SIG-M5 (cell line): ENCODE measurements at places on chromosomes 7 and 10.

GRCh38 chr7:151436446-151437158, 3.3 kb downstream of the CRYGN start:
- no peak for DNase-seq

DNA sequence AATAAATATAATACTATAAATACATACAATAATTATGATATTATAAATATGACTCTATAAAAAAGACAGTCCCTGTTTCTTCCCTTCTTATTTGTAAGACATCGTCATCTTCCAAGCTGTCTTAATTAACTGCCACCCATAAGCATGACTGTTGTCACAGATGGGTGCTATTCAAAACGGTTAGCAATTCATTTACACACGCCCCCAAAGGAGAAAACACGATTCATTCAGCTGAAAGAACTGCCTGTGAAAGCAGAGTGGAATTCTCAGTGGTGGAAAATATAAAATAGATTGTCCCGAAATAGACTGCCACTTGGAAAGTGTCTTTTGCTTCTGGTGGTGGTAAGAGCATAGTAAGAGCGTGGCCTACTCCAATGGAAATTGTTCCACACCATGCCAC, 48.9 kb upstream of the ELMO1 start:
- DNase-seq = no peak

- no peak for DNase-seq
Observed at GRCh38 chr7:106659963-106660861, 746 bp downstream of the CCDC71L start.

- DNase-seq = no peak
Observed at GRCh38 chr7:138205614-138206150, 129.4 kb downstream of the AKR1D1 start.

DNA sequence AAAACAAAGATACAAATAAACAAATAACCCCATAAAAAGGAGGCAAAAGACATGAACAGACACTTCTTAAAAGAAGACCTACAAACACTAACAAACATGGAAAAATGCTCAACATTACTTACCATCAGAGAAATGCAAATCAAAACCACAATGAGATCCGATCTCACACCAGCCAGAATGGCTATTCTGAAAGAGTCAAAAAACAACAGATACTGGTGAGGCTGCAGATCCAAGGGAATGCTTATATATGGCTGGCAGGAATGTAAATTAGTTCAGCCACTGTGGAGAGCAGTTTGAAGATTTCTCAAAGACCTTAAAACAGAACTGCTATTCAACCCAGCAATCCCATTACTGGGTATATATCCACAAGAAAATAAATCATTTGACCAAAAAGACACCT, 80.4 kb upstream of the NRP1 start:
- no peak for DNase-seq

DNA sequence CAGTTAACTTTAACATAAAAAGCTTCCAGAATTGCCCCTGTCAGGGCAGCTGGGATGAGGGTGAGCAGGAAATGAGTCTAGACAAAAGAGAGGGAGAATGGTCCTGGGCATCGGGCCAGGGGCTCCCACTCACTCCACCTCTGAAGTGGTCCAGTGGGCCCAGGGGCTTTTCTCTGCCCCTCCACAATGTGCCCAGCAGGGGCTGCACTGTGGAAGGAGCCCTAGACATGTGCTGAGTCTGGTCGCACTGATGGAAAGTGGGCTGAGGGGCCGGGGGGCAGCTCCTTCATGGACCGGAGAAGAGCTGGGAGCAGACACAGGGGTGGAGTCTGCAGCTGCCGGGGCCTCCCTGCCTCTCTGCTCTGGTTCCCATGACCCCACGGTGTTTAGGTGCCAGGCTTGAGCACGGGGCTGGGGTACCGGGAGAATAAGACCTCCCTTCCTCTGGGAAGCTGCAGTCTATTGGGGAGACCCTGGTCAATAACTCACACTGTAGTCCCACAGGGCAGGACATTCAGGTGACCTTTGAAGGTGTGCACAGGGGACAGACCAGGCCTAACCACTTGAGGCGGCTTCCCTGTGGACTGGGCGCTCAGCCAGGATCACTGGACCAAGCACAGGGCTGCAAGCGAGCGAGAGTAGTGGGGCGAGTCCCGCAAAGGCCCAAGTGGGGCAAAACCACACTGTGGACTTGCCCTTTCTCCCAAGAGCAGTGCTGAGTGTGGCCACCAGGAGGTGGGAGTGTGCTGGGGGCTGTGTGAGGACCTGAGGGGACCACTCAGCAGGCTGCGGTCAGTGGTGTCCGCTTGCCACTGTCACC, 6.1 kb downstream of the ADCY1 start:
- no peak for DNase-seq

- DNase-seq = no peak
Observed at GRCh38 chr10:100683004-100683403, 62.4 kb upstream of the PAX2 start.

DNA sequence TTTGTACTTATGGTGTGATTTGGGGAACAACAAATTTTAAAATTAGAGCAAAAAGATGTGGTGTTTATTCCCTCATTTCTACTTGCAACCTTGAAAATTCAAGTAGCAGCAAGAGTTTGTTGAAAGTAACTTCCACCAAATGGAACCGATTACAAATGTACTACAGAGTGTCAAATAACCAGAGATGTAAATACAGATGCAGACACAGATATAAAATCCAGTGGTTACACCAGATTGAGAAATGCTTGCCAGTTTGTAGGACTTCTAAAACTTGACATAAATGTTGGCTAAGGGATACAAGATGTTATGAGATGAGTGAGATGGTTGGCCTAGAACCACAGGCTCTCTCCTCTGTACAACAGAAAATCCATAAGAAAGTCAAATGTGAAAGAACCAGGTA, 162.1 kb downstream of the DIP2C start:
- DNase-seq = no peak

DNA sequence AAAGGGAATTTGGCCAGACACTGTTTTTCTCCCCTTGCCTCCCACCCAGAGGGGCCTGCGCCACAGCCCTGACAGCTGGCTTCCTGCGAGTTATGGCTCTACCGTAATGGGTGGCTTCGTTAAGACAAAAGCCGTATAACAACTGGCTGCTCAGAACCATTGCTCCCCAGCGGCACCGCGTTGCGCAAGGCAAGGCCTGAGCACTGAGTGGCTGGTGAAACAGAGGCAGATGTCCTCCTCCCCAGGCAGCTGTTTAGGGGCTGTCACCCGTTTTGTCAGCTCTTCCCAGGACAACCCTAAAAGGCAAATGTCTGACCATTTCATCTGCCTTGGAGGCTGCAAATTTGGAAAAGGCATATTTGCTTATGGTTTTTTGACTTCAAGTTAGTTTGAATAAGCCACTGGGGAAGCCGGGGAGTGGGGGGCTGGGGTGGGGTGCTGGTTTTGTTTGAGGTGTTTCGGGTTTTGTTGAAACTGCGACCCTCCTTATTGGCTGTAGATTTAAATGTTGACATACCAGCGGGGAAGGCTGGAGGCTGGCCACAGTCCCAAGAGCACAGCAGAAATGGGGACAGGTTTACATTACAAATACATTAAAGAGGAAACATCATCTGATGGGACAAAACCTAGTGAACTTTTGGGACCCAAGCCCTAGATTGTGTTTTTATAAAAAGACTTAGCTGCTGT, 681 bp upstream of the SPOCK2 start:
- DNase-seq = no peak

- no peak for DNase-seq
Observed at GRCh38 chr10:1343176-1343575, 287.0 kb downstream of the WDR37 start.

DNA sequence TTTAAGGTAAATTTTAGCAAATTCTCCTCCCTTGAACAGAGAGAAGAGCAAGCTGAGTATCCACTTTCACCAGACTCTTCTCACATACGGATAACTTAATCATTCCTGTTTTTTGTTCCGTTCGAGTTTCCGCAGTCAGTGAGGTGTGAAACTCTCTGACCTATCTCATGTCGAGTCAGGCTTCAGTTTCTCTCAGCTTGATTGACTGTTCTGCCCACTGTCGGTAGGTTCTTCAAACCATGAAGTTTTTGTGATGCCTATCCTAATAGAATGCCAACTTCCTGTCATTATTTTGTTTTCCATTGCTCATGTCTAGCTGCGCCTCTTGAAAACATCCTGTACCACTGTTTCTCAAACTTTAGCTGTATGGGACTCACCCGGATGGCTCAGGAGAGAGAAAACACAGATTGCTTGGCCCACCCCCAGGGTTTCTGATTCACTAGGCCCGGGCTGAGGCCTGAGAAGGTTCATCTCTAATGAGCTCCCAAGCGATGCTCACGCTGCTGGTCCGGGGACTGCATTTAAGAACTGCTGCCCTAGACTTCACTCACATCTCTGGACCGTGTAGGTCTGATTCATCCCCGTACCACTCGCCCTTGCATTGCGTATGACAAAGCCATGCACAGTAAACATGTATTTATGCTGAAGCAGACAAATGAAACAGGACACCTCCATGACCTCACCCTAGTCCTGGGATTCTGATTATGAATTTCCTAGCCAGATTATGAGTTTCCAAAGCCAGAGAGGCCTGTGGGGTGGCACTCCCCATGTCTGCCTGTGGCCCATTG, 208.4 kb upstream of the AGK start:
- DNase-seq = no peak

GRCh38 chr10:105807935-105808587, 1167.0 kb downstream of the SORCS3 start:
- no peak for DNase-seq

GRCh38 chr7:116231949-116232348, 21.6 kb downstream of the TES start:
- DNase-seq = no peak

DNA sequence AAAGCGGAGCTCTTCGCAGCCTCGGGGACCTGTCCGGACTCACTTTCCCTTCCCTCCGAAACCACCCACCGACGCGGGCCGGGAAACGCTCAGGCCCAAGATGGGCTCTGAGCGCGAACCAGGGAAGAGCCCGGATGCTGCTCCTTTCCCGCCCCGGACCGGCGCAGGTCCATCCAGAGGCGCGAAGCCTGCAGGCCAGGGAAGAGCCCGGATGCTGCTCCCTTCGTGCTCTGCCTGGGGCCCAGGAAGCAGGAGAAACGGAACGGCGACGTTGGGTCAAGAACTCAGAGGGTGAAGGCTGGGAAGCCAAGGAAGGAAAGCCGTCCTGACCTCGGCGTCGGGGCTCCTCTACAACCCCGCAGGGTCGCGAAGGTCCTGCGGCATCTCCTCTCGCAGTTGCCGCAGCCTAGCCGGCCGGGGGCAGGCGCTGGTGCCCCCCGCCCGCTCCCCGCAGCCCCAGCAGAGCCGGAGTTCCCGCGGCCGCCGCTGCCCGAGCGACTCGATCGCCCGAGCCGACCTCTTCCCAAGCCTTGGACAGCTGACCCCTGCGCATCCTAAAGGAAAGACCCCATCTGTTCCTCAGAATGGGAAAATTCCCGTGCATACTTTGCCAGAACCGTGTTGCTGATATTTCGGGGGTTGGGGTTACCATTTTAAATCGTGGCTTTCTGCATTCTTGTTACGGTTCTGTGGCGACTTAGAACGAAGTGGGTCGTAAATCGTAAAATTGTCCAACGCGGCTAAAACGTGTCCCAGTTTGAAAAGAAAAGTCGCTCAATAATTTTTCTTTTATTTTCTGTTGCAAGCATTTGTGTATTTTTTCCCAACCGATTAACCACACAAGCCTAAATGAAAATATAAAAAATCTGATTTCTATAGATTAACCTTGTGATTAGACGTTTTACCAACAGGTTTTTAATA, 7.5 kb downstream of the HOXA1 start:
- DNase-seq = no peak

DNA sequence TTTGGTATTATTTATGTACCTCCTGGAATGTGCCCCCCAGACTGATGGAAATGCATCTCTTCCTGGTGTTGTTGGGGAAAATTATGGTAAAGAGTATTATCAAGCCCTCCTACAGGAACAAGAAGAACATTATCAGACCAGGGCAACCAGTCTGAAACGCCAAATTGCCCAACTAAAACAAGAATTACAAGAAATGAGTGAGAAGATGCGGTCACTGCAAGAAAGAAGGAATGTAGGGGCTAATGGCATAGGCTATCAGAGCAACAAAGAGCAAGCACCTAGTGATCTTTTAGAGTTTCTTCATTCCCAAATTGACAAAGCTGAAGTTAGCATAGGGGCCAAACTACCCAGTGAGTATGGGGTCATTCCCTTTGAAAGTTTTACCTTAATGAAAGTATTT, 17.0 kb downstream of the CSGALNACT2 start:
- no peak for DNase-seq

- no peak for DNase-seq
Observed at GRCh38 chr7:379456-380138, 89.6 kb downstream of the FOXL3 start.

GRCh38 chr7:131506597-131506996, 49.8 kb downstream of the PODXL start:
- DNase-seq = no peak
